ENCODE measurements at places on chromosomes 16 and 17.

DNA sequence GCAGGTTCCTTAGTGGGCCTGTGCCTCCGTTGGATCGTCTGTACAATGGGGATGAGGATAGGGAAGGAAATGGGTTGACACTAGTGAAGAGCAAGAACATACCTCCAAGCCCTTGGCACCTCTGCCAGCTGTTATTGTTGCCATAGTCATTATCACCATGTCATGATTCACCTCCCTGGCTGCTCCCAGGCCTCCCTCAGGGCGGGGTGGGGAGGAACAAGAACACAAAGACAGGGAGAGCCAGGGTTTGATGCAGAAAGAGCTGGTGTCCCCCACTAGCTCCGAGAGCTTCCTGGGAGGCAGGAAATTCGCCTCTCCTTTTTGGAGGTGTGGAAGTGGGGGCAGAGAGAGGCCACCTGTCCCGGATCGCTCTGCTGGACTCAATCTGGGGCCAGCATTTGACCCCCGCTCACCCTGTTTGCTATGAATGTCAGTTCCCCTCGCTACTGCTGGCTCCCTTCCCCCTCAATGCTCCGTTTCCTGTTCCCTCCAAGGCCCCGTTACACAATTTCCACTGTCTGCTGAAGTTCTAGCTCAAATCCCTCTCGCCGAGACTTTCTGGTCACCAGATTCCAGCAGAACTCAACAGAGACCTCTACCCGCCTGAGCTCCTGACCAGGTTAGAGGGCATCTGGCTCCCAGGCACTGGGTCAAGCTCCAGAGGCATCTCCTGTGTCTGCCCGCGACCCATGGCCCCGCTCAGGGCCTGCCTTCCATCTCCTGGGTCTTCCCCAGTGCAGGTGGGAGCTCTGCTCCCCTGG is 9.1 kb downstream of the TIMP2 start:
- DNase-seq: peak; percentile 62

DNA sequence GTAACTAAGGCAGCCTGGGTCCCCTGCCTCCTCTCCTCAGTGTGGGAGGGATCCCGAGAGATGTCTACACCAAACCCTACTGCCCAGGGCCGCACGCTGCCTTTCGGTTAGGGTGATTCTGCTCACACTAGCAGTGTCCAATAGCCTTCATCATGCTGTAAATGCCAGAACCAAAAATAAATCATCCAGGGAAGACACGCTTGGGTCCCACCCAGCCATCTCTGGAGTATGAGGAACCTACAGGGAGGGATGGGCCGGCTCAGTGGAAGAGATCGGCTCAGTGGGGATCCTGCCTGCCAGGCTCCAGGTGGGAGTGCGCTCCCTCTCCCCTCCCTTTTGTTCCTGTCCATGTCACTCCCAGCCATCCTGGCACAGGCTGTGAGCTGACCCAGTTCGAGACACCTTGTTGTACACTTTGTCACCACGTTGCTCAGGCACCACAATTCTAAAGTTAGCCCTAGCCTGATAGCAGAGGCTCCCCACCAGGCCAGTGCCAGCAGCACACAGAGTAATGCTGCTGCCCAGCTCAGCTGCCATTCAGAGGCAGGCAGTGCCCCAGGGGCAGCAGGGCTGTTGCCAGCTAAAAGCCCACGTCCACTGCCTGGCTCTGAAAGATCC is 24.5 kb downstream of the PEMT start:
- DNase-seq: no peak

- peak; percentile 23 for DNase-seq
Measured at GRCh38 chr16:66369055-66369592, 2.6 kb downstream of the CDH5 start.

- no peak for DNase-seq
Measured at GRCh38 chr16:84948851-84949610, 62.3 kb downstream of the ZDHHC7 start.

GRCh38 chr16:58176608-58177352 is 21.1 kb downstream of the CSNK2A2 start:
- no peak for DNase-seq

DNA sequence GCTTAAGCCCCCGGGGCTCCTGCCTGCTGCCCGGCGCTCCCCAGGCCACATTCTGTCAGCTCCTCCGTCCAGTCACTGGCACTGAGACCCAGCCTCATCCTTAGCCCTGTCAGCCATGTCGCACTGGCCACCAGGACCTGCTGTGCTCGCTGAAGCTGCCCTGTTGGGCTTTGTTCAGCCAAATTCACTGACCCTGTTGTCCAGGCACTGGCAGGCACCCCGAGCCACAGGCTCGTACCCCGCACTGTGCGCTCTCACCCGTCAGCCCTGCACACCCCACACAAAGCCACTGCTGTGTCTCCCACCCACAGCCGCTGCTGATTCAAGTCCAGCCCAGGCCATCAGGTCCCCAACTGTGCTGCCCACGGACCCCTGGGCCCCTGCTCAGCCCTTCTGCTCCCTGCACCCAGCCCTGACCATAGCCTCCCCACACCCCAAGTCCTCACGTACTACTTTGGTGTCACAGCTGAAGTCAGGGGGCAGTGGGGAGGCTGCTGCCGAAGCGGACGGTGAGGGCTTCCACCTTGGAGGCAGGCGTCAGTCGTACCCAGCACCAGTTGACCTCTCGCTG is 131.5 kb upstream of the CHMP6 start:
- DNase-seq: no peak
